NCI-H2107 (cell line): ENCODE measurements at places on chromosomes 1 and 21.

GRCh38 chr1:31570906-31571305 is 5.4 kb upstream of the TINAGL1 start:
- DNase-seq = no peak

DNA sequence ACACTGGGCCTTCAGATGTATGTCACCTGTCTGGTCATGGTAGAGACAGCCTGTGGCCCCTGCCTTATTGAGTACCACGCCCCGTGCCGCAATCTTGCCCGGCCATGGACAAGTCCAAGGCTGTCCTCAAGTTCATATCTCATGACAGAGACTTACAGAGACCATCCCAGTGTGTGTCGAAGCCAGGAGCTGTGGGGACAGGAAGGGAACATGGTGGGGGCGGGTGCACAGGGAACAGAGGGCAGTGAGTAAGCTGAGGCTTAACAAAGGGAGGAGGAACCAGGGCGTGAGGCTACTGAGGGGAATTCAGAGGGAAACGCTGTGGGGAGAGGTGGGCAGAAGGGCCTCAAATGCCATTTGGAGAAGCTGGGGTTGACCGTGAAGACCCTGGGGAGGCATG is 75.8 kb downstream of the ALPL start:
- DNase-seq = no peak

DNA sequence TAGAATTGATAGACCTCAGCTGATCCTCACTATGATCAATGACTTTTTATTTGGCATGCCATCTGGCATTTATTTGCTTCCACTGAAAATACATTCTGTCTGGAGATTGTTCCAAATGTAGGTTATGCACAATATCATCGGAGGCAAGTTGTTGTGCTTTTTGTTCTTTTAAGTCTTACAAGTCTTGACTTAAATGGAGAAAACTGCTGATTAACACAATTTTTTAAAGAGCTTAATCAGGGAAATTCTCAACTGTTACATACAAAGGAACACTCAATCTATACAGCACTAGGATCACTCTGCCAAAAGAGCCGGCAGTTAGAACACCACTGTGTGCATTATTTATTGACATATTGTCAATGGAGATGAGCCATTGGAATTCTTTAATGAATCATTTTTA is 19.2 kb downstream of the CYYR1 start:
- no peak for DNase-seq

DNA sequence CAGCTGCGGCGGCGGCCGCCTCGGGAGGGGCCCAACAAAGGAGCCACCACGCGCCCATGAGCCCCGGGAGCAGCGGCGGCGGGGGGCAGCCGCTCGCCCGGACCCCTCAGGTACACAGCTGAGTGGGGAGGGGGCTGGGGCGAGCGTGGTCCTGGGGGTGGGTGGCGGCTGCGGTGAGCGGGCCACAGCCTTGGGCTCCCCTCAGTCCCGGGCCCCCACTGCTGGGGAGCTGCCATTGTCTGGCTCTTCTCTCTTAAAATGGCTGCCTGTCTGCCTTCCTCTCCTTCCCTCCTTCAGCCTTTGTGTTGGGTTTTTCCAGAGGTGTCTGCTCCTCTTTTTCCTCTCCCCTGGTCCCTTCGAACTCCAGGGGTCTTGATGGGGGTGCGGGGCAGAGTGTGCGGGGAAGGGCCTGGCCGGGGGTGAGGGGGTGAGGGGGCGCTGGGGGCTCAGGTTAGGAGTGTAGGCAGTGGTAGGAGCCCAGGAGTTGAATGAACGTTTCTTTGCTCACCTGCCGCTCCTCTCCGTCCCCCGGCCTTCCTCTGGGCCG is 1.7 kb downstream of the ARID1A start:
- no peak for DNase-seq

GRCh38 chr1:246492611-246493245 is 14.4 kb downstream of the SMYD3 start:
- DNase-seq = peak; percentile 69

DNA sequence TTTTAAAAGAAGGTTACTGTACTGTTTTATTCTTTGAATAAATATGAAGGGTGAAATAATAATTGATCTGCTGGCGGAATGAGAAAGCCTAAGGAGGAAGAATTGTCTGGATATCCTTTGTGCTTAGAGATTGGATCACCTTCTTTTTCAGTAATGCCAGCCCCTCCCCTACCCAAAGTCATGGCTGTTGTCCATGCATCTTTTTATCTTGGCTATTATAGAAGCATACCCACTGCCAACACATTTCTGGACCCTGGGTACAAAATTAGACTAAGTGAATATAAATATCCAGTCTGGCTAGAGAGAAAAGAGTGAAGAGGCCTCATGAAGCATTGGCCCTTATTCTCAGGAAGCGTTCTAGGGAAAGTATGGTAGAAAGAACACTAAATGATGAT is 28.1 kb downstream of the AK4 start:
- no peak for DNase-seq

DNA sequence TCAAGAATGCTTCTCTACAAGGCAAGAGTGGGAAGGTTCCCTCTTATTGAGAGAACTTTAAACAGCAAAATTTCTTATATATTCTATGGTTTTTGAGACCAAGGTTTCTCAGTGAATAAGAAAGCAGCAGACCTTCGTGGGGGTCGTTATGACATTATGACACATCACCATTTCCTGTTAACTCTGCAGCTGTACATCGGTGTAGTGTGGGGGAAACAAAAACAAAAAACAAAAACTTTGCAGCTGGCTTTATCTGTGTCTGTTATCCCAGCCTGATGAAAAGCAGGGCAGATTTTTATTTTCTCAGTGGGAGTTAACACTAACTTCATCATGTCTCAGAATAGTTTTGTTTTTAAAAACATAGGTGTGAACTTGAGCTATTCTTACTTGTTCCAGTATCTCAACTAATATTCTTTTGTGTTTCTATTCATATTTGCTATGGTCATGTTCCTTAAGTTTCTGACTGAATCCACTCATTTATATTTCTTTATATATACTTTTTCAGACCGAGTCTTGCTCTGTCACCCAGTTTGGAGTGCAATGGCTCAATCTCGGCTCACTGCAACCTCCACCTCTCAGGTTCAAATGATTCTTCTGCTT is 2.1 kb downstream of the SDE2 start:
- DNase-seq = no peak

GRCh38 chr1:54819195-54819536 is 18.0 kb upstream of the TTC22 start:
- no peak for DNase-seq

DNA sequence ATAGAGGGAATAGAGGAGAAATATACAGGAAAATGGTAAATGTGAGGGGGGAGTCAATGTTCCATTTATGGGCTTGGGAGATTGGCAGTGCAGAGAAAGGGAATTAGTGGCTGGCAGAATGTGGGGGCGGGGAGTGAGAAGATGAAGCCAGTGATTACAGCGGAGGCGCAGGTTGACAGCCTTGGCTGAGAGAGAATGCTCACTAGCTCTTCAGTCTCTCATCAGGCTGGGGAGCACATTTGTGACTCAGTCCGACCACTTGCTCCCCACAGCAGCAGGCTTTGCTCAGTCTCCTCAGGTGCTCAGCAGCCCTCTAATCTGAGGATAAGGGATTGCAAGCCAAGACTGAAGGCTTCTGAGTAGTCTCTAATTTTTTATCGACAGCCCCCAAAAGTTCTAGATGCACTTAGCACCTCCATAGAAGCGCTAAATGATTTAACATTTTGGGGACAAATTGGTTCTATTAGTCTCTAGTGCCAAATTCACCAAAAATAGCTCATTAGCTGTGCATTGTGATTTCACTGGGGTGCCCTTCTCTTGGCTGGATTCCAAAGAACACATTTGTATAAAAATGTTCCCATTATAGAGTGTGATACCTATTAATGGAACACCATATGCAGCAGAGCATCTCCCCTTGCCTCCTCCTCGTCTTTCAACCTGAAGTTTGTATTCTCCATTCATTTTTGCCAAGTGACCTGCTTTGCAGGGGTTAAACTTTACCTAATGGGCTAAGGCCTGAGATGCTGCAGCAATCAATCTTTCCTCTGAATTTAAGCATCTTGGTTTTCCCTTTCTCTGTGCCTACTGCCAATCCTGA is 191.8 kb downstream of the ZNF326 start:
- DNase-seq = no peak

DNA sequence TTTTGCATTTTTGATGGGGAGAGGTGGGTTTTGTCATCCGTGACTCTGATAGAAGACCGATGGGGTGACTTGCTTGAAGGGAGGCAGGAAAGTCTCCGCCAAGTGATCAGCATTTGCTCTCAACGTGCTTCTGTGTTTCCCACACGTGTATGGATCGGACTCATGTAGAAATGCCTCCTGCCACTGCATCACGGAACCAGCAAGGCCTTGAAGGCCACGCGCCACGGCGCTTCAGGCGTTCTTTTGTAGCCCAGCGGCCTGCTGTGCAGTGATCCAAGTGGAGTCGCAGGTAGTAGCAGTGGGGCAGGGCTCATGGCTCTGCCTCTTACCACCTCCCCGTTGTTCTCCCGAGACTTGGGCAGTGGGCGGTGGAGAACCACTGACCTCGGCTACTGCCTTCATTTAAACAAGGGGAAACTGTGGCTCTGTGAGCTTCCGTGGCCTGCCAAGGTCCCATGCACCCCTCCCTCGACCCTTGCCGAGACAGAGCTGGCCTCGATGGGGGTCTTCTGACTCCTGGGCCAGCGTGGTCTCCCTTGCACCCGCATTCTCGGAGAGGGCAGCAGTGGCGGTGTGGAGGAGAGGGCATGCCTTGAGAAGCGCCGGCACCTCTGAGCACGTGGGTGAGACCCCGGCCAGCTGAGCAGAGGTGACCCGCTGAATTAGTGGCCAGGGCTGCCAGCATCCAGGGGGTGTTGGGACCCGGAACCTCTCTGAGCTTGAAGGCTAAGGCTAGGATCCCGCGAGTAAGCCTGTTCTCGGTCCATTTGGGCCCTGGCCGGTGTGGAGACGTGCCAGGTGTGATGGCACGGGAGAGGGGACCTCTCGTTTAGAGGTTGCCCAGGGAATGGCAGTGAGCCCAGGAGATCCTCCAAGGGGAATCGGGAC is 46.1 kb upstream of the ABCG1 start:
- DNase-seq = no peak

GRCh38 chr1:46613661-46614603 is 2.7 kb downstream of the MOB3C start:
- no peak for DNase-seq

- DNase-seq = no peak
Measured at GRCh38 chr1:192763243-192763642, 45.6 kb upstream of the RGS2 start.

- no peak for DNase-seq
Measured at GRCh38 chr1:89631816-89632656, 884 bp upstream of the LRRC8C start.

DNA sequence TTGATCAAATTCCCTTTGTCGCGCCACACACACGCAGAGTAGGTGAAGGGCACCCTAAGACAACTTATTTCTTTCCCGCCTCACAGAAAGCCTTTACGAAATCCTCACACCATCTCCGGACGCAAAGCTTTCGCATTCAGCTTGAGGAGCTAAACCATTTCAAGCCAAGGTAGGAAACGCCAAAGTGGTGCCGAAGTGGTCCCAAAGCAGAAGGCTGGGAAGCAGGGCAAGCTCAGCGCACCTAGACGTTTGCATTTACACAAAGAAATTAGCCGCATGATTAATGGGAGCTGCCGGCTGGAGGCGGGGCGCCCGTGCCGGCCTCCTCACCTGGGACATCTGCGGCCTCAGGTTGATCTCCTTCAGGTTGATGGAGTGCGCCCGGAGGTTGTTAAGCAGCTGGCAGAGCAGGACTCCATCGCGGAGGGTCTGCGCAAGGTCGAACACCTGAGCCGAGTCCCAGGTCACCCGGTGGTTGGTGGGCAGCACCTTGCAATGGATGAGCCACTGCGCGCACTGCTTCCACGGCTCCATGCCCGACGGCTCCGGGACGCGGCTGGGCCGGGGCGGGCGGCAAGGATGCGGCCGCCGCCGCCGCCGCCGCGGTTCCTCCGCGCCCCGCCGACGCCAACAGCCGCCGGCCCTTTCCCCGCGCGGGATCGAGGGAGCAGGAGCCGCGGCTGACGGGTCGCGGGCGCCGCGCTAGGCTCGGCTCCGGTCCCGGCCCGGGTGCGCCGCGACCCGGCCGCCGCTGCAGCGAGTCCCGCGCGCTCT is 457 bp downstream of the VAV3 start:
- DNase-seq = no peak

DNA sequence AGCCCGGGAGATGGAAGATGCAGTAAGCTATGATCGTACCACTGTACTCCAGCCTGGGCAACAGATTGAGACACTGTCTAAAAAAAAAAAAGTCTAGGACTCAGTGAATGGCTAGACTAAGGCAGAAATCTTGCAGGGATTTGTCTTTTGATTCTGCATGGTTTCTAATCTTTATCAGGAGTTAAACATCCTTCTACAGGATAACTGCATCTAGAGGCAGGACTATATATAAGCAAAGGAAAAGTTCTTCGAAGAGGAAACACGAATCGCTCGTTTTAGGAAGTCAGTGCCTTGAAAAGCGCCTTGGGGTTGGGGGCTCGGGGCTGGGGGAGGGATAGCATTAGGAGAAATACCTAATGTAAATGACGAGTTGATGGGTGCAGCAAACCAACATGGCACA is 602 bp upstream of the UFC1 start:
- no peak for DNase-seq

GRCh38 chr1:33211972-33212371 is 30.1 kb upstream of the TRIM62 start:
- DNase-seq = no peak

DNA sequence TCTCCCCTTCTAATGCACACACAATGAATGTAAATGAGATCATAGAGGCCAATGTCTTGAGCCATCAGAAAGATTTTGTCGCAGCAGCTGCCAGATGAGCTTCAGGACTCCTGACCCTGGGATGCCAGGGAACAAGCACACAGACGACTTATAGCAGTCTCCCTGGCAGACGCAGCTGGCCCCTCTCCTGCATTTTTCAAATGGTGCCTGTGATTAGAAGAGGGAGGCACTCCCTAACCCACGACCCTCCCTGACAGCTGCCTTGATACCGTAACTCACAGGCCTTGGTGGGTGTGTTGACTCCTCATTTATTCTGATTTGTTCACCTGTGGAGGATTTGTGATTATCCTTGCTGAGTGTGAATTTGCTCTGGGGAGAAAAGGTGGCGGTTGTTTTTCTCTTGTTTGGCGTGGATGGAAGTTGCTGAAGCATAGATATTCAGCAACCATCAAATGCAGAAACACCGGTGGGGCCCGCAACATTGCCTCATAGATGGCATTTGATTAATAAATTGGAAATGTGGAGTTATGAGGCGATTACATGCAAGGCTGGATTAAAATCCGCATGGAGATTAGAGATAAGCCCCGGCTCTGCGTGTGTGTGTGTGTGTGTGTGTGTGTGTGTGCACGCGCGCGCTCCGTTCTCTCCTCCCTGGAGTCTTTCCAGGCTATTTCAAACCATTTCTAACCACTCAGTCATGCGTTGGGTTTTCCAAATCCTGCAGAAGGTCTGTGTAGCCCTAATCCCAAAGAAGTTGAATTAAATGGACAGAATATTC is 2.1 kb upstream of the RD3 start:
- DNase-seq = no peak

GRCh38 chr1:236502972-236503639 is 20.7 kb upstream of the LGALS8 start:
- no peak for DNase-seq

GRCh38 chr21:45530423-45531113 is 11.7 kb downstream of the SLC19A1 start:
- DNase-seq = no peak
